ENCODE measurements at places on chromosomes 6 and 20. TPM values are rescaled to one million over a fixed set of nuclear protein-coding genes. Genes with fewer than 3 reads are reported as not detected.

- no peak for DNase-seq
Observed at GRCh38 chr6:105639124-105639523, 236.2 kb upstream of the PREP start.

The ADGRF5 gene
- 0.11 TPM for polyA plus RNA-seq

- no peak for DNase-seq
Observed at GRCh38 chr20:32642257-32643046, 31.3 kb downstream of the C20orf203 start.

DNA sequence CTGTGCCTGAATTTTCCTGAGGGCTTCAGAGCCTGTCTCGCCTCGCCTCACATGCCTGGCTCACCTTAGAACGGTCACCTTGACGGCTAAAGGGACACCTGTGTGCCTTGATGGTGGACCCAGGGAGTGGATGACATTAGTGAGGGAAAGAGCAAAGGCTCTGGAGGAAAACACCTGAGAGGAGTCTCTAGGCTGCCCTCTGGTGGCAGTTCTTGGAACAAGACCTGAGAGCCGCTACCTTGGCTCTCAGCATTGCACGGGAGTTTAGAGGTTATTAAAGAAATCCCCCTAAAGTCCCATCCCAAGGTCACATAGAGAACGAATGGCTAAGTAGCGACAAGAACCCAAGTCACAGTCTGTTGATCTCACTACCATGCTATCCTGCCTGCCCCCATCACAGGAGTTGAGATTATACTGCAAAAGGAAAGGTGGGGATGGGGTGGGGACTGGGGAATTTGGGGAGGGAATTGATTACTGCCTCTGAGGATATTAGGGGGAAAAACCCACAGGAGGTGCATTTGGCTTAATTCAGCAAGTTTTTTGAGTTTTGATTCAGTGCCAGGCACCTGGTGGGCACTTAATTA is 7.9 kb upstream of the CDSN start:
- peak; percentile 30 for DNase-seq

The ARHGAP18 gene
- polyA plus RNA-seq, result 18.6 TPM

The CUTA gene
- 347 TPM for polyA plus RNA-seq

The BACH2 gene
- 2.2 TPM for polyA plus RNA-seq

DNA sequence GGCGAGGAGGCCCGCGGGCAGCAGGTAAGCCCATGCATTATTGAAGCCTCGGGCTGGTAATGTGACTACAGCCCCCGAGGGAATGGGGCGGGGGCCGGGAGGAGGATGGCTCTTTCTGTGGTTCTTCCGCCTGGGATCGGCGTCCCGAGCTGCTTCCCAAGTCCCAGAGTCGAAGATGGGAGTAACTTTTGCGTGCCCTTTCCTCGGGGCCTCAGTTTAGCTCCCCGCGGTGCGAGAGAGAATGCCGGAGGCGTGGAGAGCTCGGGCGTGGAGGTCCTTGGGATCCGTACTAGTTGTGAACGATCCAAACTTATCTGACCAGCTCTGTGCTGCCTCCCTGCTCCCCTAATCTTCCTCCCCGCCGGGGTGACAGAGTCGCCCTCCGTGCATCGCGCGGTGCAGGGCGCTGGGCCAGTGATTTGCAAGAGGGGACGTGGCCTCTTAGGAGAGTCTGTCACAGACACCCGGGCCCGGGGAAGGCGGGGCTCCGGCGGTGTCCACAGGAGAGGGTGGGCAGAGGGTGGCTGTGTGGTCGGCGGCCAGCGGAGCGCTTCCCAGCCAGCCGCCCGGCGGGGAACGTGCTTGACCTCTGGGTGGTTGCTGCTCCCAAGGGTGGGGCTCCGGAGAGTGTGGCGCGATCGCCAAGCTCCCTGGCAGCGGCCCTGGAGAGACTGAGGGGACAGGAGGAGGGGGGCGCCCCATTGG is 815 bp downstream of the UTRN start:
- DNase-seq, result peak; percentile 59

DNA sequence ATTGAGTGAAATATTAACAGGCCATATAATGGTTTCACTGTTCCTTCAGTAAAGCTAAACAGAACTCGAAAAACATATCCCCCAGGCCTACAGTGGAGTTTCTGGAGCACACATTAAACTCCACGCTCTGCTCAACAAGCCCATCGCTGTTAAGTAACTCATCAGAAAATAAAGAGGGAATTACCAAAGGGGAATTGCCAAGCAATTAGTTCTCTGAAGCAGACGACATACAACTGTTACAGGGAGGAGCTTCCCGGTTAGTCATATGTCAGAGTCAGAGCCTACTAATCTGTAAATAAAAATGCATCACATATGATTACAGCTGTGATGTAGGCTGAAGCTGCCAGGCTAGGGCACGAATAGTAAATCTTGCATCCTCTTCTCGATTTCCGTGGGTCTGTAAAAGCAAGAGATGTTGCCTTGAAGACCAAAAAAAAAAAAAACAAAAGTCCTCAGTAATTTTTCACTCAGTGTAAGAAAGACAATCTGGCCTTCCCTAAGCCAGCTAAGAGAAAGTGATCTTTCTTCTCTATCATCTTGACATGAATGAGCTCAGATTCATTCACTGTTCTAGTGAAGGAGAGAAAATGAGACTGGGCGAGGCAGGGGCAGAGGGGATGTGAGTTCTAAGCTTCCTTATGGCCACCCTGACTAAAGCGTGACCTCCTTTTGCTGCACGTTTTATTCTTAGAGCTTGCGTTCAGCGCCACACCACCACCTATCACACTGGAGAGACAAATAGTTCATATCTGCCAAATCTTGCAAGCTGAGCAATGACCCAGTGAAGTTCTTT is 13.8 kb downstream of the ATXN1 start:
- DNase-seq, result peak; percentile 70

GRCh38 chr20:21273755-21274386 is 29.3 kb upstream of the XRN2 start:
- DNase-seq, result no peak

- no peak for DNase-seq
Observed at GRCh38 chr6:18359237-18359885, 27.8 kb upstream of the RNF144B start.

The EYS gene
- 0.01 TPM for polyA plus RNA-seq

- peak; percentile 35 for DNase-seq
Observed at GRCh38 chr6:125188594-125189203, 35.1 kb downstream of the TPD52L1 start.

The BPIFA1 gene
- not detected for polyA plus RNA-seq

DNA sequence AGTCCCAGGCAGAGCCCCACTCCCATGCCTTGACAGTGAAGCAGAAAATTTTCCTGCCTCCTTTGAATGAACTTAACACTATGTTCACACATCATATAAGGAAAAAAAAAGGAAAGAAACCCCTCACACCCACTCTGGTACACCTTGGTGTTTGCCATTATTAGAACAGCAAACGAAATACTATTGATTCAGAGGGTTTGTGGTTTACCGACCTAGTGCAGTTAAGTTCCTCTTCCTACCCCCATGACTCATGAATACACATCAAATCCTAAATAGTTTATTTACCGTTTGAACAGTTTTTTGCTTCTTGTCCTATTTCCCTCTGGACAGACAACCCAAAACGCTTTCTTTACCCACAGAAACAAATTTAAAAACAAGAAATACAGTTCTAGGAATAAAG is 237.7 kb downstream of the FOXA2 start:
- DNase-seq, result no peak

DNA sequence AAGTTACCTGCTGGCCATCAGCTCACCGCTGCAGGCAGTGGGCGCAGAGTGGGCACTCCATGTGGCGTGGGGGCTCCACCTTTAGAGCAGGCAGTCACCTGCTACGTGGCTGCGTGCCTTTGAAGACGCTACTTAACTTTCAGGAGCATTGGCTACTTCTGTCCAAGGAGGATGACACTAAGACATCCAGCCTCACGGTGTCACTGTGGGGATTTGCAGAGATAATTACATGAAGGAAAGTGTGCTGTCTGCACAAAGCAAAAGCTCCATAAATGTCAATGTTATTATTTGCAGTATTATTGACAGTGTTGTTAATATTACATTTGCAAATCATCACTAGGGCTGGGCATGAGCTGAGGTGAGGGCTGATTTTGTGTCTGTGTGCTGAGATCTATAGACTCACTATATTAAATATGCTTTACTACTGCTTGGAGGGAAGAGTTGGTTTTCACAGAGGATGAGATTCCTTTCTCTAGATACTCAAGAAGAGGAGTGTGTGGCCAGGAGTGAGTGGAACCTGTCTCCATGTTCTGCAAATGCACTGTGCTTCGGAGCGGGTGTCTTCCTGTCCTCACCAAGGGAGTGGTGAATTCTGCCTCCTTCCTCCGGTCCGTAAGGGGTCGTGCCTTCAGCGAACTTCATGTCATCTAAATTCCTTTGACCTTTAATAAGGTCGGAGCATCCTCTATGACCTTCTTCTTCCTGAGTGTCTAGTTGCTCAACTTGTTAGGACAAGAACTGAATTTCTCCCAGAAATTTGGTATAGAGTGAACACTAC is 165.8 kb upstream of the SYNDIG1 start:
- DNase-seq, result no peak

DNA sequence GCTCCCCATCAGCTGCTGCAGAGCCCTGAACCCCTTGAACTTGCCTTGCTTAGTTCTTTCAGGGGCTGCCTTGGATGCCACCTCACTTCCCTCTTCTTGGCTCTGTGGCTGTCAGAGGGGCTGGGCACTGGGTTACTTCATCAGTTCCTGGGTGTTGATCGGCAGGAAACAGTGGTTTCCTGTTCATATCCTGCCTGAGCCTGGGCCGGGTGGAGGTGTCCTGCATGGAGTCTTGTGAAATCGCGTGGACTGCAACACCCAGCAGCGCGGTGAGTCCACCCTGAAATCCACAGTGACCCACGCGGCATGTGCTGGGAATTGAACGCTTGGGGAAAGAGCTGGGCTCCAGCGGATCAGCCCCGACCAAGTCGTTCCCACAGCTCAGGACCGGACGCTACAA is 97.5 kb downstream of the CDH26 start:
- no peak for DNase-seq

- DNase-seq, result no peak
Observed at GRCh38 chr20:47397652-47398301, 41.3 kb upstream of the ZMYND8 start.
